ENCODE measurements at places on chromosomes 7 and 10.

DNA sequence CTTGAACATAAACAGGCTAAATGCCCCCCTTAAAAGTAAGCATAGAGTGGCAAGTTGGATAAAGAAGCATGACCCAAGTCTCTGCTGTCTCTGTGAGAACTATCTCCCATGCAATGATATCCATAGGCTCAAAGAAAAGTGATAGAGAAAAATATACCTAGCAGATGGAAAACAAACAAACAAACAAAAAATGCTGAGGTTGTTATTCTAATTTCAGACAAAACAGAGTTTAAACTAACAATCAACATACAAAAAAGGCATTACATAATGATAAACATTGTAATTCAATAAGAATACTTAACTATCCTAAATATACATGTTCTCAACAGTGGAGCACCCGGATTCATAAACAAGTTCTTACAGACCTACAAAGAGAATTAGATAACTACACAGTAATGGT is 626.2 kb upstream of the CNTNAP2 start:
- DNase-seq = no peak

GRCh38 chr7:3725155-3726059 is 424.4 kb downstream of the SDK1 start:
- no peak for DNase-seq

DNA sequence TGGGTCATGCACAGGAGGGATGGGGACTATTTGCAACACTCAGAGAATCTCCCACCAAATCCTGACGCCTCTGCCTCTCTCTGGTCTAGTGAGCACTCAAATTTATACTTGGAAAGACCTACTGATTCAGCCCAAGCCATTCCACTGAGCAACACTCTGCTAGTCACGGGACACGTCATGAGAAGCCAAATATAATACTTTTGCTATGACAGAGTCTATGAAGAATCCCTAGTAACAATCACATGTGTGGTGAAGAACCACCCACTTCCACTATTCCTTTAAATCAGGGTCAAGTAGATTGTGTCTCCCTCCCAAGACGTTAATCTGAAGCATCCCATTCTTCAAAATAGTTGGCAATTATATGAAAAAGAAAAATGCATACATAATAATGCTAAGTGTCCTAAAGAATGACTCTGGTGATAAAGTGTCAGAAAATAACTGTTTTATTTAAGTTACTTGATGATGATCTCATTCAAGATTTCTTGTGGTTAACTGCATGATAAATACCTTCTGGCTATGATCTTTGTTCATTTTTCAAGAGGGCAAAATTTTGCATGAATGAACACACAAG is 28.5 kb downstream of the CHCHD3 start:
- no peak for DNase-seq

DNA sequence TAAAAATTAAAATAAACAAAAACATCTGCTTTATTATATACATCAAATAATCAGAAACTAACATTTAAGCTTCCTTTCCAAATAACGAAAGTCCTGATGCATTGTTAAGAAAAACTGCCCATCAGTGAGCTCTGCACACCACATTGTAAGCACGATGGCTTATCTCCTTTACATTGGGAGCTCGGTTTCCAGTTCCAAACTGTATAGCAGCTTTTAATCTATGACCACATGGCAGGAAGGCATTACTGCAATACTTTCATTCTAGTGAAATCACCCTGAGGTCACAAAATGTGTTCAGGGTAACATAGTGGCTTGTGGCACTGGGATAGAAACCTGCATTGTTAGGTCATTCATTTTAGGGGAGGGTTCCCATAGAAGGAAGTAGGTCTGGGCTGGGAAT is 146.3 kb downstream of the ZNF22 start:
- DNase-seq = no peak

GRCh38 chr7:99011341-99011705 is 132.6 kb downstream of the SMURF1 start:
- no peak for DNase-seq

DNA sequence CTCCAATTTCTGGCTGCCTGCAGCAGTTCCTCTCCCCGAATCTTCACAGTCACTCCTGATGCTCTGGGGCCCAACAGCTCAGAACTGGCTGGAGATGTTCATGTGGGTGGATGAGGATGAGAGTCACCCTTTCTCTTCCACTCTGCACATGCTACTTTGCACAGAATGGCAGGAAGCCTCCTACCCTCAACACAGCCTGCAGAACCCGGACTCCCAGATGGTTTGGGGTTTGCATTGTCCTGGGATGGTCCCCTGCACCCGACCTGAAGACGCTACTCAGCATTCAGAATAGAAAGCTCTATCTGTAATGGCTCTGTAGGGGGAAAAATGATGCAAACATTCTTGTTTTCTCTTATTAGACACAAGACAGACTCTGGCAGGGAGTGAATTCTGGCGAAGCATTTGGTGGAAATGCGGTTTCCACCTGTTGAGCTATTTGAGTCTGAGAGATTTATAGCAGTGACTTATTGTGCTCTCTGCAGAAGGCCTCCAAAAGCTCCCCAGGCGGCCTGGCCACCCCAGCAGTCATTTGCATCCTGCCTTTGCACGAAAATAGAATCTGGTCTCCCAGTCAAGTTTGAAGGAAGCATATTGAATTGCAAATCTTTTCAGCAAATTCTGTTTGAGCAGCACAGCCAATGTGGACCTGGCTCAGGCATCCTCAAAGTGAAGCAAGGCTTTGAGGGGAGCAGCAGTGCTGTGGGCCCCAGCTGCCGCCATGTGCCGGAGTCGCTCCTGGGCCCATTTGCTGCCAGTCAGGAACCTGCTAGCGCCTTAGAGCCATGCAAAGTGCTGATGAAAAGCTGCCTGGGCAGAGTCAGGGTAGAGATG is 309.3 kb downstream of the TCERG1L start:
- no peak for DNase-seq
